ENCODE measurements at places on chromosomes 7 and 10.

DNA sequence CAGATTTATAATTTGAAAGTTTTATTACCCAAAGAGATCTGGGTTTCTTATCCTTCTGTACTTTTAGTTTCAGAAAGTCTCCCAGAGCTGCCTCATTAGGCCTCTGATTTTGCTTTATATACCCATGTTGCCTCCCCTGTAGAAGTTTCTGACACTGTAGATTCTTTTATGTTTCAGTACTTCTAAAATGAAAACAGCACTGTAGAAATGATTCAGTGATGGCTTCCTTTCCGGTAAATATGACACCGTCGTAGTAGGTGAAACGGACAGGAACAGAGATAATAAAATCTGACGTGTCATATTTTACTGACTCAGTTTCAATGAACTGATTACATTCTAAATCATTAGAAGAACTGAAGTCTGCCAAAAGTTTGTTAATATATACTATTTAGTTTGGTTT lies 272.7 kb downstream of the TWIST1 start:
- no peak for DNase-seq
- H3K4me3 ChIP-seq: no peak overlapping the region
- no peak overlapping the region for H3K27ac ChIP-seq
- no peaks in the 10 kb centered on the region for H3K4me1 ChIP-seq
- H3K27me3 ChIP-seq: no peaks in the 10 kb centered on the region
- no peaks in the 10 kb centered on the region for H3K36me3 ChIP-seq

- H3K4me3 ChIP-seq: no peak overlapping the region
- no peak for DNase-seq
- H3K4me1 ChIP-seq: no peaks in the 10 kb centered on the region
- H3K27me3 ChIP-seq: no peaks in the 10 kb centered on the region
- H3K27ac ChIP-seq: no peak overlapping the region
Observed at GRCh38 chr7:23955600-23956149, 245.7 kb downstream of the STK31 start.

DNA sequence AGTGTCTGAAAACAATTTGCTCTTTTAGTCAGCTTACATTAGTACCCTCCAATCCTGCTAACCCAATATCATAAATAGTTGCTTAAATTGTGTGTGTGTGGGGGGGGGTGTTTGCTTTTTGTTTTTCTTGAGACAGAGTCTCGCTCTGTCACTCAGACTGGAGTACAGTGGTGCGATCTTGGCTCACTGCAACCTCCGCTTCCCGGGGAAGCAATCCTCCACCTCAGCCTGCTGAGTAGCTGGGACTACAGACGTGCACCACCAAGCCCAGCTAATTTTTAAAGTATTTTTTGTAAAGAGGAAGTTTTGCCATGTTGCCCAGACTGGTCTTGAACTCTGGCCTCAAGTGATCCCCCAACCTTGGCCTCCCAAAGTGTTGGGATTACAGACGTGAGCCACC lies 73.5 kb upstream of the PDLIM1 start:
- DNase-seq: no peak
- H3K27ac ChIP-seq: no peak overlapping the region
- no peaks in the 10 kb centered on the region for H3K4me1 ChIP-seq
- no peaks in the 10 kb centered on the region for H3K27me3 ChIP-seq

DNA sequence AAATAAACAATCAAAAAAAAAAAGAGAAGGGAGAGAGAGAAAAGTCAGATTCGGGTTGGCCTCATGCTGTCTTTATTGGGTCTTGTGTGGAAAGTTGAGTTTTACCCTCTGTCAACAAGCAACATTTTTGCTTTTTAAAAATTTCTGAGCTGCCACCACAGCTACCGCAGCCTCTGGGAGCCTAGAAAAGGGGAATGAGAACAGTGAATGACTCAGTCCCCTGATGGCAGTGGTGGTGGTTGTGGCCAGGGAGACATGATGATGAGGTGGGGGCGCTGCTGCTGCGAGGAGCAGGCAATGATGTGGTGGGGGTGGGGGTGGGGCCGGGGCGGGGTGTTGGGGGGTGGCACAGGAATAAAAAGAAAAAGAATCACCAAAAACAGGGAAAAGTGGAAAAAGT lies 20.0 kb upstream of the CREB3L2 start:
- no peaks in the 10 kb centered on the region for H3K27me3 ChIP-seq
- H3K4me1 ChIP-seq: no peaks in the 10 kb centered on the region

DNA sequence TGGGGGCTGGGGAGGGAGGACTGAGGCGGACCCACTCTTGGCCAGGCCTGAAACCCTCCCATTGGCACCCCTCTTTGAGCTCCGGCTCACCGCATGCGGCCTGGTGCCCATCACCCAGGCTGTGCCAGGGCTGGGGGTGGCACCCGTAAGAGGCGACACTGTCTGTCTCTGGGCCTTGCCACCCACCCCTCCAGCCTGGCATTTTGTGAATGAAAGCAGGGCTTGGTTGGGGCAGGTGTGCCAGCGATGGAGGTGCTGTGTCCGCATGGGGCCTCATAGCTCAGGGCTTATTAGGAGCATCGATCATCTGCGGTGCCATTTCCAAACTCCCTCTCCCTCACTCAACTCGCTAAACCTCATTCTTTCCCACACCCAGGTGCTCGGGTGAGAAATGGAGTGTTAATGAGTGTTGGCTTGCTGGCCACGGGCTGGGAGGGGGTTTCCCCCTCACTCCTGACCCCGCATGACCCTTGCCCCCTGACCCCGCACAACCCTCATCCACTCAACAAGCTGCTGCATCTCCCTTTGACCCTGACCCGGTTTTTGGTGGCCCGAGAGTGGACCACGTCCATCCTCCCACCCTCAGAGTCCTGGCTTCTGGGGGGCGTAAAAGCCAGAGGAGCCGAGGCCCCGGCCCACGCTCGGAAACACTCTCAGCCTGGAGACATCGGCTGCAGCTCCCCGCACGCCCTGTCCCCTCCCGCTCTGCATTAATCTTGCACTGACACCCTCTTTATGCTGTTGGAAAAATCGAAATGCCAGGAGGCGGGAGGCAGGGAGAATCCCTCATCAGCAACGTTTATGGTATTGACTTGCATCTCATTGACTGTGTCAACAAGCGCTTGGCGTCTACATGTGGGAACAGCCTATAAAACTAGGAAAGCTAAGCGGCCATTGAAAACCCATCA lies 161.2 kb downstream of the DNAJB6 start:
- H3K4me1 ChIP-seq: peaks cover 15% of the 10 kb centered on the region
- no peak overlapping the region for H3K27ac ChIP-seq
- H3K27me3 ChIP-seq: no peaks in the 10 kb centered on the region
- no peak for DNase-seq
- H3K36me3 ChIP-seq: no peaks in the 10 kb centered on the region
- H3K4me3 ChIP-seq: no peak overlapping the region
